ENCODE measurements at places on chromosomes 6 and 20. TPM values are rescaled to one million over a fixed set of nuclear protein-coding genes. Genes with fewer than 3 reads are reported as not detected.

The MMP24 gene
- total RNA-seq: 0.24 TPM

The CDSN gene
- total RNA-seq: not detected

The CRISP3 gene
- total RNA-seq: 1.0 TPM

The RMND1 gene
- 18.7 TPM for total RNA-seq

The CGA gene
- total RNA-seq: not detected

The CLDN20 gene
- total RNA-seq: not detected

The MTFR2 gene
- total RNA-seq: 2.6 TPM

DNA sequence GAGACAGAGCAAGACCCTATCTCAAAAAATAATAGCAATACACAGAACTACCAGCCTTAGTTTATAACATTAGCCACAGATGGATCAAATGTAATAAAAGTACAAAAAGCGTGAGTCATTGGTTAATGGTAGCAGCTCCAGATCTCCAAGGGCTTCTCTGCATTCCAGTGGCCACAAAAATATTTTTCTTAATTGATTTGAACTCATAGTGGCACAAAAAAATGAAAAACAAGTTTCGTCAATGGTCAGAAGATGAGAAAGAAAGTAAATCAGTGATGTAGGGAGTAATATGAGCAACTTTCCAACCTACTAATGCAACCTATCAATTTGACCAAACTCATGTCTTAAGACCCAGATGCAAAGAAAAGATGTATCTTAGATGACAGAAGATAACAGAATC lies 79.6 kb downstream of the CEP57L1 start:
- H3K27ac ChIP-seq: no peak overlapping the region
- no peak for DNase-seq
- H3K27me3 ChIP-seq: no peaks in the 10 kb centered on the region

DNA sequence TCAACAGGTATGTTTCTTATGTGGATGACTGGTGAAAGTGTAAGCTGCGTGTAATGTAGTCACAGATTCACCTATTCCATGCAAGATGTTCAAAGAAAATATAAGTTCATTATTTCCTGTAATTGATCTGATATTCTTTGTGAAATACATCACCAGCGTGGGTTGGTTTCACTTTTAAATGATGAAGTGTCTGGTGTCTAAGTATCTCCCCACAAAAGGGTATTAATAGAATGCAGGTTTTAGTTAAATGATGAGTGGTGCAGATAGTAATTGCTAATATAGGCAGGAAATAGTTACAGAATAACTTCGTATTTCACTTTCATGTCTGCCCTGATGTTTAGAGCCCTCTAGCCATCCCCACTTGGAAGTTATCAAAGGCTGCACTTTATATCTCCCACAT lies 22.2 kb downstream of the PGBD1 start:
- no peak overlapping the region for H3K27ac ChIP-seq
- no peak overlapping the region for H3K4me3 ChIP-seq
- H3K4me1 ChIP-seq: no peaks in the 10 kb centered on the region
- no peaks in the 10 kb centered on the region for H3K27me3 ChIP-seq
- DNase-seq: no peak

- no peaks in the 10 kb centered on the region for H3K36me3 ChIP-seq
- H3K27ac ChIP-seq: no peak overlapping the region
- H3K4me1 ChIP-seq: no peaks in the 10 kb centered on the region
- no peak overlapping the region for H3K4me3 ChIP-seq
- DNase-seq: no peak
Observed at GRCh38 chr6:139053382-139053781, 24.8 kb downstream of the ABRACL start.

- H3K27me3 ChIP-seq: peaks cover 18% of the 10 kb centered on the region
- H3K36me3 ChIP-seq: no peaks in the 10 kb centered on the region
- no peak for DNase-seq
Observed at GRCh38 chr6:70277470-70277869, 25.4 kb downstream of the COL9A1 start.

DNA sequence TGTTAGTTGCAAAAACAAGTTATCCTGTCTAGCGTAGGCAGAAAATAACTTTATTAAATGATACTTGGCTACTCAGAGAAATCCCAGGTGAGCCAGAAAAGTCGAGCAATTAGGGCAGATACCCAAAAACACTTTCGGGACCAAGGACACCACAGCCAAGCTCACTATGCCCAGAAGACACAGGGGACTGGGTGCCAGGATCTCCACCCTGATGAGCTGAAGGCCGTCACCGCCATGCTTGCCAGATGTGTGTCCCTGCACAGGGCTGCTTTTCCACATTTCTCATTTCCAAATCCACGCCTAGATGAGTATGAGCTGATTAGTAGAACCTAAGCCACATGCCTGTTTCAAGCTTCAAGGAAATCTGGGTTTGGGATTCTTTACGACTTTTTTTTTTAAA lies 214.0 kb upstream of the SMLR1 start:
- no peak for DNase-seq
- H3K27me3 ChIP-seq: no peaks in the 10 kb centered on the region
- no peaks in the 10 kb centered on the region for H3K36me3 ChIP-seq
- H3K27ac ChIP-seq: no peak overlapping the region
- H3K4me1 ChIP-seq: no peaks in the 10 kb centered on the region

GRCh38 chr6:136191606-136192312 lies 58.4 kb downstream of the MTFR2 start:
- no peak overlapping the region for H3K4me3 ChIP-seq
- no peaks in the 10 kb centered on the region for H3K4me1 ChIP-seq
- no peak overlapping the region for H3K27ac ChIP-seq
- H3K36me3 ChIP-seq: no peaks in the 10 kb centered on the region
- no peak for DNase-seq
- H3K27me3 ChIP-seq: no peaks in the 10 kb centered on the region

Measured in spleen (tissue), 13 donors.